ENCODE measurements at places on chromosomes 5 and 9. TPM values are rescaled to one million over a fixed set of nuclear protein-coding genes. Genes with fewer than 3 reads are reported as not detected.

PCDHGB7 gene
- 8.4 TPM for polyA plus RNA-seq

DNA sequence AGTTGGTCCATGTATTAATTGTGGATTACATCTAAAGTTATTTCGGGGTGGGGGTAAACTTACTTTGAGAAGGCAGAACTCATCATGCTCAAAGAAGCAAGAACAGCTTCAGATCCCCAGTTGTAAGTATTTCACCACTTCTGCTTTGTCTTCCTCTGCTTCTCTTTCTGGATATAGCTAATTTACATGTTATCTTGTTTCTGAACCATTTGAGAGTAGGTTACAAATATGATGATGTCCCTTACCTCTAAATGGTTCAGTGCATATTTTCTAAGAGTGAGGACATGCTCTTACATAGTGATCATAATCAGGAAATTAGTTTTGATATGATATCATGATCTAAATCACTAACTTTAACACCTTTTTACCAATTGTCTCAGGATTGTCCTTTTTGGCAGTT is 11.9 kb downstream of the TRIO start:
- H3K36me3 ChIP-seq, result no peaks in the 10 kb centered on the region
- H3K4me3 ChIP-seq, result no peak overlapping the region
- H3K4me1 ChIP-seq, result peaks cover 38% of the 10 kb centered on the region
- H3K27ac ChIP-seq, result no peak overlapping the region
- no peak for DNase-seq

- no peaks in the 10 kb centered on the region for H3K27me3 ChIP-seq
- DNase-seq, result no peak
- H3K27ac ChIP-seq, result no peak overlapping the region
- H3K4me1 ChIP-seq, result no peaks in the 10 kb centered on the region
These were observed 18.1 kb downstream of the SLC12A2 start for GRCh38 chr5:128101676-128102075.

PCDHB16 gene
- 3.3 TPM for polyA plus RNA-seq

YTHDC2 gene
- polyA plus RNA-seq, result 11.1 TPM

GRCh38 chr5:89922161-89922560 is 487.4 kb downstream of the CETN3 start:
- H3K27ac ChIP-seq, result no peak overlapping the region
- DNase-seq, result no peak
- no peaks in the 10 kb centered on the region for H3K27me3 ChIP-seq
- no peak overlapping the region for H3K4me3 ChIP-seq

DIRAS2 gene
- polyA plus RNA-seq, result 0.41 TPM

PCDHA9 gene
- 0.57 TPM for polyA plus RNA-seq

IL3 gene
- not detected for polyA plus RNA-seq

DNA sequence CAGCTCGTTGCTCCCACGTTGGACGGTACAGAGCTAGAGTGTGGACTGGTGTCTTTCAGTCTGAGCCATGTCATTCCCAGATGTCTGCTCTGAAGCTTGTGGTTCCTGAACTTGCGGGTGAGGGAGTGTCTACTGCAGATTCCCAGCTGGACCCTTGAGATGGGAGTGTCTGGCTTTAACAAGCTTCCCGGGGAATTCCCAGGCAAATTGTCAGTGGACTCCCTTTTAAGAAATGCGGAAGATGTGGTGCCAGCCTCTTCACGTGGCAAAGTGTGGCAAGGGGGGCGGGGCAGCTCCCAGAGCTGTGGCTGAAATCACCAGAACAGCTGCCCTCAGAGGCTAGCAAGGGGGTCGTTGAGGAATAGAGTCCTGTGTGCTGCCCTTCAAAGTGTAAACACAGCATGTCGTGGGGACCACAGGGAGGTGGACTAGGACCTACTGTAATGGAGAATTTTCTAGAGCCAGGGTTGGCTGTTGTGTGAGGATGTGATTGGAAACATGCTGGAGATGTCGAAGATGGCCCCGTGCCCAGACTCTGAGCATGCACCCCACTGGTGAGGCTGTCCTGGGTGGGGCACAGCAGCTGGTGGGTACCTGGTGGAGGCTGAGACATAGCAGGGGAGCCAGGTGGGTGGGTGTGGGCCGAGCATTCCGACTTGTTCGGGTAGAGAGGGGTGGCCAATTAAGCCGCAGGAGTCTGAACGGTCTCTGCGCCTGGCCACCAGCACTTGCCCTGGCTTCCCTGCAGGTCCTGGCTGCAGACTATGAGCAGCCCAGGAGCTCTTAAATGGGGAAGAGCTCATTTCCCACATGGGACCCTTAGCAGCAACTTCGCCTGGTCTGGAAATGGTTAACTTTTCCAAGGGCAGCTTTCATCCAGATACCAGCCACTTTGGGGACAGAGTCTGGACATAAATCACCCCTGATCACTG is 37.4 kb downstream of the PRRX2 start:
- H3K27me3 ChIP-seq, result peaks cover 12% of the 10 kb centered on the region
- H3K4me1 ChIP-seq, result peaks cover 27% of the 10 kb centered on the region
- H3K36me3 ChIP-seq, result no peaks in the 10 kb centered on the region
- H3K4me3 ChIP-seq, result no peak overlapping the region
- DNase-seq, result peak; percentile 58

C8G gene
- polyA plus RNA-seq, result 15.7 TPM

DNA sequence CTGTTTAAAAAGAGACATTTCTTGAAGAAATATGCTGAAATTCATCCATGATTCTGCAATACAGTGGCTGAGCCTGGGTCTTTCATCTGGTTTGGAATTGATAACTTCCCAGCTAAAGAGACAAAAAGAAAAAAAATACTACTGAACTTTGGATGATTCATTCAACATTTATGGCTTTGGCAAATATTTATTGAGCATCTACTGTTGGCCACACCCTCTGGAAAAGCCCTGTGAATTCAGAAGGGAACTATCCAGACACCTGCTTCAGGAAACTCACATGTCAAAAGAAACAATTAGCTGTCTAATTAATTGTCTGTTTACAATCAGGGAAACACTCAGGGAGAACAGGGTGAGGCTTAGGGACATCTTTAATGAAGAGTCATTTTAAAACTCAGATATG is 17.8 kb upstream of the ZNF622 start:
- H3K27me3 ChIP-seq, result no peaks in the 10 kb centered on the region
- H3K36me3 ChIP-seq, result no peaks in the 10 kb centered on the region
- peak overlapping the region; percentile 68 for H3K27ac ChIP-seq
- H3K4me3 ChIP-seq, result no peak overlapping the region
- peak; percentile 46 for DNase-seq

DNA sequence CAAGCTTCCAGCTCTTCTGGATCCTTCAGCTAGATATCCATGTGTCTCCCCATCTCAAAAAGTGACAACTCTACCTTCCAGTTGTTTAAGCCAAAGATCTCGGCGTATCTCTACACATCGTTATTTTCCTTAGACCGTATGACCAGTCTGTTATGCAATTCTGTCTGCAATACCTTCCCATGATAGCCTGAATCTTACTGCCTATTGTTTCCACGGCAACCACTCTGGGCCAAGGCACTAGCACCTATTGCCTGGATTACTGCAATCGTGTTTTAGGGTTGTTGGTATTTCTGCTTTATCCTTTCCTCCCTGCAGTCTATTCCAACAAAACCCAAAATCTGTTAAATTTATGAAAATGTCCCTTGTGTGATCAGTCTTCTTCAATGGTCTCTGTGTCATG is 448.4 kb downstream of the MTRR start:
- DNase-seq, result no peak
- no peak overlapping the region for H3K27ac ChIP-seq
- H3K27me3 ChIP-seq, result no peaks in the 10 kb centered on the region
- H3K36me3 ChIP-seq, result no peaks in the 10 kb centered on the region
- H3K4me1 ChIP-seq, result no peaks in the 10 kb centered on the region

ANXA2R gene
- 3.2 TPM for polyA plus RNA-seq

GRCh38 chr5:19866090-19866450 is 121.9 kb downstream of the CDH18 start:
- no peaks in the 10 kb centered on the region for H3K27me3 ChIP-seq
- H3K36me3 ChIP-seq, result no peaks in the 10 kb centered on the region
- no peaks in the 10 kb centered on the region for H3K4me1 ChIP-seq
- H3K4me3 ChIP-seq, result no peak overlapping the region

DNA sequence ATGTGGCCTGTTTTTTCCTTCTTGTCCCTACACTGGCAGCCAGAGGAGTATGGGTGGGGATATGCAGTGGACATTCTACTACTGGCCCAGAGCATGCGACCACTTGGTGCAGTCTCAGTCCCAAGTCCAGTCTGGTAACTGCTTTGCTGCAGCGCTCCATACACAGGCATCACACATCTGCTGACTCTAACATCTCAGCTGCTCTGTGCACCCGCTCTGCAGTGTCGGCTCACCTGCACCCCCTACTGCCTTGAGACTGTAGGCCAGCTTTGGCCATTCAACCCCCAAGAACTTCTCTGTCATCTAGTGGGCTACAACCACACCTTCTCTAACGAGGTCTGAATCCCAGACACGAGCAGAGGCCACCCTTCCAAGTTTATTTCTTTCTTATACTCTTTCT is 46.4 kb upstream of the SLCO6A1 start:
- H3K27me3 ChIP-seq, result no peaks in the 10 kb centered on the region
- H3K36me3 ChIP-seq, result no peaks in the 10 kb centered on the region
- peak; percentile 67 for DNase-seq
- no peak overlapping the region for H3K4me3 ChIP-seq
- no peak overlapping the region for H3K27ac ChIP-seq
- H3K4me1 ChIP-seq, result no peaks in the 10 kb centered on the region

DNA sequence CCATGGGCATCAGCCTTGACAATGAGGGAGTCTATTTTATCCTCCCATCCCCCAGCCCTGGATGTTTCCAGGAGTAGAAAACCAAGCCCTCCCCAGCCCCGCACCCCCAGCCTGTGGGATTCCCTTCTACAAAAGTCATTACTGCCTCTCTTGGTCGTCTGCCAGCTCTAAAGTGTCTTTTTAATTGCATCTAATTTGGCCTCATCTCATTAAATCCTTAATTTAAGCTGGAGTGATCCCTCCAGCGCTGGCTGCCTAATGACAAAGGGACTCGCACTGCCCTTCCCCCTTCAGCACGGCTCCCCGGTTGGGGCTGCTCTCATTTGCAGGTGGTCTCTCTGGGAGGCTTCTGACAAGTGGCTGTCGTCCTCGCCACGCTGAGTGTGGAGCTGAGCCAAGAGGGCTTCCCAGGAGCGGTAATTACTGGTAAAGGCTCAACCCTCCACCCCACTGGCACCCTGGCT is 107.9 kb upstream of the ALDH1B1 start:
- no peak for DNase-seq
- no peaks in the 10 kb centered on the region for H3K36me3 ChIP-seq
- no peak overlapping the region for H3K4me3 ChIP-seq
- no peak overlapping the region for H3K27ac ChIP-seq

C9orf43 gene
- 0.69 TPM for polyA plus RNA-seq

- H3K27ac ChIP-seq, result no peak overlapping the region
- no peak for DNase-seq
- no peaks in the 10 kb centered on the region for H3K36me3 ChIP-seq
- peaks cover 4% of the 10 kb centered on the region for H3K4me1 ChIP-seq
- no peak overlapping the region for H3K4me3 ChIP-seq
These were observed 115.4 kb downstream of the PDZD2 start for GRCh38 chr5:31754358-31754704.

DNA sequence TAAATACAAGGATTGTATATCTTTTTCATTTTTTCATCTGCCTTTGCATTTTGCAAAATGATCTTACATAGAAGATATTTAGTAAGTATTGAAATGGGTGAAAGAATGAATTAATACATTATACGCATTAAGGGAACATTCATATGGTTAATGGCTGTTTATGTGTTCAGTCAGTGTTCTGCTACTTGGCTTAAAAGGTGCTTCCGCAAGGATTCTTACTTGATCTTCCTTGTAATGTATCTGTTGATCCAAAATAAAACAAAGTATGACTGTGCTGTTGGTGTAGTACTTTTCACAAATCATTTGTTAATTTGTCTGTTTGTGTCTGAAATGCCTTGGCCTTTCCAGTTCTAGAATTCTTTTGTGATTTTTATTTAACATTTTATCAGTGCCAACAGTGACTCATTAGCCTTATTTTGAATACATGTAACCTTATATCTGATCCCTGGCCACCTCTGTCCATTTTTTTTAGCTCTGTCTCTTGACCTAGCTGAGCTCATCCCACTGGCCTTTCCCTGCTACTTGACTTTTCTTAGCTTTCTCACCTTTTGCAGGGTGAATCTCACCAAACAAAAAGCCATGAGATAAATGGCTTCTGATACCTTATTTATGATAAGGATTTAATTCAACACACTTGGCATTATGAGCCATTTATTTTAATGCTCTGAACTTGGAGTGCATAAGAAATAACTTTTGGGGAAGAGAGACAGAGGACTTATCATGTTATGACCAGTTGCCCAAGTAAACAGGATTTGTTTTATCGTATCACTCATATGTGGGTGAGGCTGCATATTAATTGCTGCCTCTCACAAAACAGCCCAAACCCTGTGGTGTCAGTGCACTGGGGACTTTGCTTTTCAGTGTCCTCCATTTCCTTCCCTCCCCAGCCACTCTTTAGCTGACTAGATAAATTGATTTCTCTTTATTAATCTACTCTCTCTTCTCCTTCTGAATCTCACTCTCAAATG is 340.3 kb downstream of the KDM4C start:
- H3K36me3 ChIP-seq, result no peaks in the 10 kb centered on the region
- no peak for DNase-seq
- no peaks in the 10 kb centered on the region for H3K4me1 ChIP-seq
- no peak overlapping the region for H3K27ac ChIP-seq
- H3K4me3 ChIP-seq, result no peak overlapping the region

GRCh38 chr5:148828511-148829247 is 2.3 kb downstream of the ADRB2 start:
- DNase-seq, result no peak
- no peaks in the 10 kb centered on the region for H3K36me3 ChIP-seq
- no peak overlapping the region for H3K4me3 ChIP-seq
- no peaks in the 10 kb centered on the region for H3K4me1 ChIP-seq

DNA sequence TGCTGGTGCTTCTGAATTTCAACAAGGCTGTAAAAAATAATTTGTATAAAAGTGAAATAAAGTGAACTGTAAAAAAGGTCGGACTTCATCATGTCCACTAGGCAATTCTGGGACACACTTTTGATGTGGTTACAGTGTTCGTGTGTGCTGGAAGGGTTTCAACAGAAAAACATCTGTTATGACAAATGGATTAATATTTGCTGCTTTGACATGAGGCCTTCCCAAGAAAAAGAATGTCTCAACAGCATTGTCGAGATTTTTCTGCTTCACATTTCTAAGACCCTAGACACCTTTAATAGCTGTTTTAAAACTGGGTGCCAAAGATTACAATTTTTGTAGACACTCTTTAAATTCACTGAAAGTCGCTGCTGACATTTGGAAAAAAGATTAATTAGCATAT is 216.6 kb downstream of the SLC12A2 start:
- no peak overlapping the region for H3K4me3 ChIP-seq
- peaks cover 6% of the 10 kb centered on the region for H3K36me3 ChIP-seq
- no peaks in the 10 kb centered on the region for H3K27me3 ChIP-seq
- no peak for DNase-seq
- H3K4me1 ChIP-seq, result no peaks in the 10 kb centered on the region
- H3K27ac ChIP-seq, result no peak overlapping the region

CYLC2 gene
- polyA plus RNA-seq, result not detected

GRCh38 chr5:132054031-132054696 is 6.3 kb upstream of the IL3 start:
- no peak overlapping the region for H3K4me3 ChIP-seq
- no peaks in the 10 kb centered on the region for H3K36me3 ChIP-seq
- no peak for DNase-seq
- no peaks in the 10 kb centered on the region for H3K4me1 ChIP-seq
- no peaks in the 10 kb centered on the region for H3K27me3 ChIP-seq
- no peak overlapping the region for H3K27ac ChIP-seq

SPATA9 gene
- 0.17 TPM for polyA plus RNA-seq

- no peak overlapping the region for H3K27ac ChIP-seq
- H3K4me3 ChIP-seq, result no peak overlapping the region
- DNase-seq, result no peak
- no peaks in the 10 kb centered on the region for H3K27me3 ChIP-seq
- H3K36me3 ChIP-seq, result no peaks in the 10 kb centered on the region
These were observed 368.2 kb downstream of the NDUFS4 start for GRCh38 chr5:53928641-53929040.

FAM163B gene
- not detected for polyA plus RNA-seq

GRCh38 chr9:111393971-111394370 is 63.9 kb upstream of the OR2K2 start:
- no peaks in the 10 kb centered on the region for H3K4me1 ChIP-seq
- no peaks in the 10 kb centered on the region for H3K36me3 ChIP-seq
- no peaks in the 10 kb centered on the region for H3K27me3 ChIP-seq
